ENCODE measurements at places on chromosomes 7 and 10.

DNA sequence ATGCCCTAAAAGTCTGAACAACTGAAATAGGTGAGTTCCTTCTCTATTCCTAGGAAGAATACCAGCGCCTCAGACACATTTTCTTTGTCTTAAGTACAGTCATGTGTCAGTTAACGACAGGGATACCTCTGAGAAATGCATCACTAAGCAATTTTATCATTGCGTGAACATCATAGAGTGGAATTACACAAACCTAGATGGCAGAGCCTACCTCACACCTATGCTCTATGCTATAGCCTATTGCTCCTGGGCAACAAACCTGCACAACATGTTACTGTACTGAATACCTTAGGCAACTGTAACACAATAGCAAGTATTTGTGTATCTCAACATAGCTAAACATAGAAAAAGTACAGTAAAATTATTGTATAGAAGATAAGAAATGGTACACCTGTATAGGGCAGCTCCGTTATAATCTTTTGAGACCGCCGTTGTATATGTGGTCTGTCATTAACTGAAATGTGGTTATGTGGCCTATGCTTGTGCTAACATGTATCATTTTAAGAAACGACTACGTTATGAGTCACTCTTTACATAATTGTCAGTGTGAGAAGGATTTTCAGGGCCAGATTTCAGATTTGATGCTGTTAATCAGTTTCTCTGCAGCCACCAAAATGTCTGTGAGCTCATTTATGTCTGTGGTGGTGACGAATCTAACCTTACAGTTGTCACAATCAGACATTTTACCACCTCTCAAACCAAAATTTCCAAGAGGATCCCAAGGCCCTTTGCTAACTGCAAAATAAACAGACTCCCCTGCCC lies 66.1 kb upstream of the STK17A start:
- no peak for DNase-seq

GRCh38 chr7:123599766-123600165 lies 1.9 kb upstream of the ASB15 start:
- DNase-seq, result no peak

- no peak for DNase-seq
Measured at GRCh38 chr10:13776861-13777311, 190.1 kb downstream of the PRPF18 start.

- no peak for DNase-seq
Measured at GRCh38 chr7:42628054-42628453, 283.8 kb downstream of the C7orf25 start.

- no peak for DNase-seq
Measured at GRCh38 chr10:103066141-103067098, 126.7 kb downstream of the NT5C2 start.

GRCh38 chr7:124907490-124907889 lies 22.1 kb downstream of the POT1 start:
- no peak for DNase-seq

DNA sequence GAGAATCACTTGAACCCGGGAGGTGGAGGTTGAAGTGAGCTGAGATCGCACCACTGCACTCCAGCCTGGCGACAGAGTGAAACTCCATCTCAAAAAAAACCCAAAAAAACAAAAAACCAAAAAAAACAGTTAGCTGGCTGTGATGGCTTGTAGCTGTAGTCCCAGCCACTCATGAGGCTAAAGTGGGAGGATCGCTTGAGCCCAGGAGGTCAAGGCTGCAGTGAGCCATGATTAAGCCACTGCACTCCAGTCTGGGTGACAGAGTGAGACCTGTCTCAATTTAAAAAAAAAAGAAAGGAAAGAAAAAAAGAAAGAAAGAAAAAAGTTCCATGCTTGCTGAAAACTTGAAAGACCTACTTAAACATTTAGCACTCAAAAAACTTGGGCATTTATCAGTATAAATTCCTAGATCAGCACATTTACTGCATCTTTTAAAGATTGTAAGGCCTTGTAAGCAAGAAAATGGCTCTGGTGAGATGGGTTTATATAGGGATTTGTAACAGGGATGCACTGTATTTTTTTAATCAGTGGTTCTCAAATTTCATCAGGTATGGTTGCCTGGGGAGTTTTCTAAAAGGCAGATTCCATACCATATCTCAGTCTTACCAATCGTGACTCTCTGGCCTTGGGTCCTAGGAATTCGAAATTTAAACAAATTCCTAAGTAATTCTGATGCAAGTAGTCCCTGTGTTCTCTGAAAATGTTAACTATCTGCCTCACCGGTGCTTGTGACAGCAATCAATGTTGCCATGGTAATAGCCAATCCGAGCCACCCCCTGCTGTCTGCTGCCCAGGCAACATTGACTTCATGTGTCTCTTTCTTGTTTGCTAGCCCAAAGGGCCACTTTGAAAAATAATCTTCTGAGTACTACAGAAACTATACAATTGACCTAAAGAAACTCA lies 11.5 kb upstream of the NT5C2 start:
- DNase-seq, result peak; percentile 36

GRCh38 chr10:70190102-70190501 lies 19.8 kb upstream of the SAR1A start:
- no peak for DNase-seq

GRCh38 chr7:37982423-37982822 lies 62.0 kb downstream of the EPDR1 start:
- DNase-seq, result no peak

GRCh38 chr7:133975130-133975529 lies 152.0 kb upstream of the LRGUK start:
- no peak for DNase-seq

DNA sequence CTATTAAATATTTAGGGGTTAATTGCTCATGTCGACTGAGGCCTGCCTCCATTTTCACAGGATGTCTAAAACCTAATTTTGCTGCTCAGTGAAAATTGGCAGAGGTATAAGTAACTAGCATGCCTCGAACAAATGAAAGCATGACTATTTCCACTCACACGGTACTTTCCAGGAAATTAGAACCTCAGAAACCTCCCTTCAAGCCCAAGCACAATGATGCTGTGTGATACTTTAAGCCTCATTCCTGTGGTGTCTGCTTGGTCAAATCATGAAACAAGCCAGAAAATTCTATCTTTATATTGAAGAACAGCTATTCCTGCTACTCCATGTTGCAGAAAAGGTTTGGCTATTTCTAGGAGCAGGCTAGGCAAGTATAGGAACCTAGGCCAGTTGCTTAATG lies 203.0 kb downstream of the SORCS3 start:
- no peak for DNase-seq

DNA sequence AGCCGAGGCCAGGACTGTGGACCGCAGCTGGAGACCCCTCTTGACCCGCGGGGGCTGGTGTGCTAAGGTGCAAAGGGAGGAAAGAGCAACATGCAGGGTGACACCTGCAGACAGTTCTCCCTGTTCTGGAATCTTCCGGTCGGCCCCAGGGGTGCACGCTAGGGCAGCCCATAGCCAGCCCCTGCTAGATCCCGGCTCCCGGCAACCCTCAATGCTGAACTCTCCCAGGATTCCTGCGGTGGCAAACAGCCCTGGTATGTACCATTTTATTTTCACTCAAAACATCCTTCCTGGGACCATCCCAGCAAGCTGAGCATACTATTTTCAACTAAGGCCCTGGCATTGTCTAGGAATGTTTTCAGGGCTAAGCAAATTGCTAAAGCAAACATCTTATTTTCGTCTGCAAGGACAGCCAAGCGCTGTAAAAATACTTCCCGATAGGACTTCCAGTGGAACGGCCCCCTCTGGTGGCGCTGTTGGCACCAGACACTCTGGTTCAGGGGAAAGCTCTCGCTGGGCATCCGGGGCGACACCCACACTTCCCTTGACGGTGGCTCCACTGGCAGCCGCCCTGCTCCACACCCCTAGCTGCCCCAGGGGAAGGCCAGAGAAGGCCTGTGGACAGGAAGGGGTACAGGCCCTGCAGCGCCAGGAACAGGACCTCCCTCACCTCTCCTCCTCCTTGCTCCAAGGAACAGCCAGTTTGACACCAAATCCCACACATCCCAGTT lies 99.4 kb downstream of the CTBP2 start:
- DNase-seq, result peak; percentile 0

GRCh38 chr10:89062861-89063260 lies 72.3 kb downstream of the FAS start:
- DNase-seq, result no peak

DNA sequence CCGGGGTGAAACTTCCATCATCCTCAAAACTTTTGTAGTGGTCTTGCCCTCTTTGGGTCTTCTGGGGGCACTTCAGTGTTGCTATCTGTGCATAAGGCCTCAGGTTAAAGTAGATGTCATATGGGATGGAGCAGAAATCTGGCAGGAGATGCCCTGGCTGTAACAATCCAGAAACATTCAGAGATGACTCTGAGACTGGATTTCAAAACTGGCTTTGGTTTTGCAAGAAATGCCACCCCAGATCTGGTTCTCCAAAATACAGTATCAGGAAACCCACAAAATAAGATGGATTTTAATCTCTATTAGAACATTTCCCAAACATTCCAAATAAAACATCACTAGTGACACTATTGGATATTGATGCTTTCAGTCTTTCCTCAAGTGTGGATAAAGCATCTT lies 191.5 kb downstream of the REEP3 start:
- no peak for DNase-seq

DNA sequence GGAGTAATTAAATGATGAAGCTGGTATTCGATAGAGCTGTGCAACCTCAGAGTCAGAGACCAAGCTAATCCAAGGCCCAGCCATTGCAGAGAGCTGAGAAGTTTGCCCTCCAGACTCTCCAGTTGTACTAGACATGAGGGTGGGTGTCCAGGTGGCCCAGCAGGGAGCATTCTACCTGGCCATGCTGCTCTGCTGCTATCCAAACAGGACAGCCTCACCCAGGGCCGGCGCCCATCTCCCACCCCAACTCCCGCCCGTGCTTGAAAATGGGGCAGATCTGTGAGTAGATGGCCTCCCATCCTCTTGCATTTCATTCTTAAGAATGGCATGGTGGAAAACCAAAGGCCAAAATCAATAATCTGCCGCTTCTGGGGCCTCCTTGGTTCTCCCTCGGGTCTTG lies 124.2 kb downstream of the TCERG1L start:
- no peak for DNase-seq

GRCh38 chr10:96047004-96047649 lies 3.7 kb downstream of the CCNJ start:
- no peak for DNase-seq

DNA sequence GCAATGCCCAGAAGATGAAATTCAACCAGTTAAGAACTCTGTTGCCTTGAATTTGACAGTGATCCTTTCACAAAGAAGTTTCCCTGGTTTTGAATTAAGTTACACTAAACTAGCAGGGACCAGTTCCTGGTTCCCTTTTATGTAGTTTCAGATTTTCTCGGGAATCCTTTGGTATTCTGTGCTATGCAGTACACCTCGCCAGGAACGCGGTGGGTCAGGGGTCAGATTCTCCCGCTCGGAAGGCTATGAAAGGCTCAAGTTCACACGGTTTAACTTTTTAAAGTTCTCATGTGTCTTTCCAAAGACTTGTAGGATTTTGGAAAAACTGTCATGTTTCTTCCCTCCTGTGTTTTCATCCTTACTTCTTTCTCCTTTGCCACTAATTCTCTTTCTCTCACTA lies 104.7 kb upstream of the PRR15 start:
- no peak for DNase-seq

GRCh38 chr10:103599211-103599610 lies 105.7 kb downstream of the NEURL1 start:
- DNase-seq, result no peak
